A549 treated with AZD2906 at 1 μM for 4 hours (cell line): ENCODE measurements at places on chromosomes 3 and 15. TPM values are rescaled to one million over a fixed set of nuclear protein-coding genes. Genes with fewer than 3 reads are reported as not detected.

Gene CTDSPL
- total RNA-seq, result 15.5 to 21.5 TPM (median 21.1 TPM) in 5 replicates

Gene SLC30A4
- 1.4 to 1.7 TPM (median 1.7 TPM) in 5 replicates for total RNA-seq

Gene PPP1R14D
- total RNA-seq, result 0.14 to 0.21 TPM (median 0.17 TPM) in 3 of 5 replicates, not detected in the others

Gene CCDC14
- 15.9 to 18.4 TPM (median 16.0 TPM) in 5 replicates for total RNA-seq

Gene ARNT2
- total RNA-seq, result 14.2 to 17.1 TPM (median 16.3 TPM) in 5 replicates

Gene FBLN2
- total RNA-seq, result 1.7 to 3.0 TPM (median 2.4 TPM) in 5 replicates

Gene ITIH3
- total RNA-seq, result 0.14 to 0.29 TPM (median 0.16 TPM) in 5 replicates

Gene FBXO40
- not detected in 5 replicates for total RNA-seq

Gene GRM2
- 0.03 to 0.05 TPM (median 0.04 TPM) in 4 of 5 replicates, not detected in the other for total RNA-seq

Gene A4GNT
- total RNA-seq, result not detected in 5 replicates

Gene C3orf33
- total RNA-seq, result 5.0 to 6.5 TPM (median 6.0 TPM) in 5 replicates

Gene CRYGS
- 0.39 to 0.85 TPM (median 0.63 TPM) in 5 replicates for total RNA-seq

Gene EPHB3
- total RNA-seq, result 0.20 to 0.61 TPM (median 0.28 TPM) in 5 replicates

Gene TRPM1
- total RNA-seq, result not detected in 5 replicates

Gene TMEM207
- total RNA-seq, result not detected in 5 replicates

Gene ISY1
- 19.3 to 22.3 TPM (median 21.3 TPM) in 5 replicates for total RNA-seq

Gene SPESP1
- total RNA-seq, result not detected in 5 replicates

Gene DCBLD2
- 188 to 259 TPM (median 218 TPM) in 5 replicates for total RNA-seq

Gene CFAP91
- 0.23 to 0.35 TPM (median 0.25 TPM) in 4 of 5 replicates, not detected in the other for total RNA-seq

Gene ARL8B
- 60.8 to 68.9 TPM (median 62.5 TPM) in 5 replicates for total RNA-seq

Gene FRG2C
- 0.06 TPM in 1 of 5 replicates, not detected in the others for total RNA-seq

Gene CATSPER2
- 0.24 to 1.2 TPM (median 0.95 TPM) in 5 replicates for total RNA-seq

Gene NEO1
- 30.4 to 35.4 TPM (median 31.9 TPM) in 5 replicates for total RNA-seq

Gene PRSS50
- total RNA-seq, result not detected in 5 replicates

Gene OIP5
- total RNA-seq, result 12.9 to 13.8 TPM (median 13.3 TPM) in 5 replicates

Gene BUB1B
- 23.2 to 35.7 TPM (median 26.7 TPM) in 5 replicates for total RNA-seq

Gene AHSG
- total RNA-seq, result 0.05 to 0.12 TPM (median 0.06 TPM) in 4 of 5 replicates, not detected in the other

Gene PLSCR2
- total RNA-seq, result 0.09 to 0.16 TPM in 2 of 5 replicates, not detected in the others

Gene SYNPR
- total RNA-seq, result not detected in 5 replicates

Gene TLR9
- 0.03 to 0.05 TPM (median 0.04 TPM) in 3 of 5 replicates, not detected in the others for total RNA-seq
